Inflammatory macrophage treated with lipopolysaccharide for 4 hours (primary cell): ENCODE measurements at places on chromosomes 11 and 22.
A peak's percentile ranks its signal among the peaks of the same experiment; 100 is the strongest.

GRCh38 chr11:59254286-59254685 lies 41.6 kb upstream of the MPEG1 start:
- DNase-seq = peak; percentile 71

GRCh38 chr22:42511401-42511891 lies 8.2 kb downstream of the RRP7A start:
- no peak for DNase-seq

GRCh38 chr11:123314972-123315371 lies 115.1 kb upstream of the GRAMD1B start:
- no peak for DNase-seq

GRCh38 chr11:66844496-66845142 lies 1.4 kb downstream of the RCE1 start:
- no peak for DNase-seq

DNA sequence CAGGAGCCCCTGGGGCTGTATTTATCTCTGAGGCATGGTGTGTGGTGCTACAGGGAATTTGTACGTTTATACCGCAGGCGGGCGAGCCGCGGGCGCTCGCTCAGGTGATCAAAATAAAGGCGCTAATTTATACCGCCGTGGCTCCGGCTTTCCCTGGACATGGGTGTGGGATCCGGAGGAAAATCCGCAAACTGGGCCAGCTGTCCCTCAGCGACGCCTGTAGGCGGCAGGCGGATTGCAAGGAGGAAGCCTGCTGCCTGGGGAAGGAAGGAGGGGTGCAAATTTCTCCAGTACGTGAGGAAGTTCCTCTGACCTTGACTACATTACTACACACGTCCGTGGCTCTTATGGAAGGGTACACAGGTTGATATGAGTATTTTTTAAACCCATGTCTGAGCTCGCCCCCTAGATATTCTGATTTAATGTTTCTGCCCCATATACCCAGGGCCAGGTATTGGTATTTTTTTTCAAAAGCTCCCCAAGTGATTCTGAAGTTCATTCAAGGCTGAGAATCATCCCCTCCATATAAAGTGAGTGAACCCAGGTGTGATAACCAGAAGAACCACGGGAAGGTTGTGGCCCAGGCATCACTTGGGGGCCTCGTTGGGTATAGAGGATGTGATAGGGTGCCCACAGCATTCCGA lies 2.8 kb downstream of the MYOD1 start:
- DNase-seq = no peak

- DNase-seq = no peak
Measured at GRCh38 chr11:128518493-128519207, 68.7 kb downstream of the ETS1 start.
